ENCODE measurements at places on chromosomes 11 and 22. TPM values are rescaled to one million over a fixed set of nuclear protein-coding genes. Genes with fewer than 3 reads are reported as not detected.
A peak's percentile ranks its signal among the peaks of the same experiment; 100 is the strongest.

- DNase-seq = no peak
Observed at GRCh38 chr11:98536023-98536422, 484.7 kb upstream of the CNTN5 start.

GRCh38 chr22:19599626-19600243, 75.5 kb upstream of the CLDN5 start:
- DNase-seq = no peak

- DNase-seq = no peak
Observed at GRCh38 chr11:5065027-5065426, 4.3 kb upstream of the OR52E1 start.

DNA sequence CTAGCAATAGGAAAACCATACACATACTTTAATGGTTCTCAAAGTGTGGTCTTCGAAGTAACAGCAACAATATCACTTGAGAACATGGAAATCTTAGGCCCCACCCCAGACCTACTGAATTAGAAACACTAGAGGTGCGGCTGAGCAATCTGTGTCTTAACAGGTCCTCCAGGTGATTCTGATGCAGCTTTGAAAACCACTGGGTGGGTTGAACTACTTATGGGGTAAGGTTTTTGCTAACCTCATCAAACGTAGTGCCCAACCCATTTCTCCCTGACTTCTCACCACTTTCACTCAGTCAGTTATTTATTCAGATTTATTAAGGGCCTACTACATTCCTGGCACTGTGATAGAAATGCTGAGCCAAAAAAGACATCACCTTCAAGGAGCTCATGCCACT, 3.7 kb downstream of the MPZL2 start:
- no peak for DNase-seq

- DNase-seq = peak; percentile 68
Observed at GRCh38 chr11:43942662-43943371, 380 bp downstream of the C11orf96 start.

DNA sequence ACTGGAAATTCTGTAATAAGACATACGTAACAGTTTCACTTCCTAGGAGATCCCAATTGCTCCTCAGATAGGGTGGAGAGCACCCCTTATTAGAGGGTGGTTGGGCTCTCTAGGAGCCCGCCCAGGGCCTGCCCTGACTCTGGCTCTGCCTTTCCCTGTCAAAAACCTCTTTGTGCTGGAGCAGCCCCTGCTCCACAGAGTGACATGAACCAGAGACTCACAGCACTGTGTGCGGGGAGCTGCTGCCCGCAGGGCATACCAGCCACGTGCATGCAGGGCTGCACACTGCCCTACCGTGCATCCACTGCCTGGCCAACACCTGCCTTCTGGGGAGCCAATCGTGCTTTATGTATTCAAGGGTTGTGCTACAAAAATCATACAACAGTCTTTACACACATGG, 24.3 kb downstream of the KCNQ1OT1 start:
- peak; percentile 11 for DNase-seq

GRCh38 chr11:27697679-27698275, 2.5 kb downstream of the BDNF start:
- DNase-seq = no peak

DNA sequence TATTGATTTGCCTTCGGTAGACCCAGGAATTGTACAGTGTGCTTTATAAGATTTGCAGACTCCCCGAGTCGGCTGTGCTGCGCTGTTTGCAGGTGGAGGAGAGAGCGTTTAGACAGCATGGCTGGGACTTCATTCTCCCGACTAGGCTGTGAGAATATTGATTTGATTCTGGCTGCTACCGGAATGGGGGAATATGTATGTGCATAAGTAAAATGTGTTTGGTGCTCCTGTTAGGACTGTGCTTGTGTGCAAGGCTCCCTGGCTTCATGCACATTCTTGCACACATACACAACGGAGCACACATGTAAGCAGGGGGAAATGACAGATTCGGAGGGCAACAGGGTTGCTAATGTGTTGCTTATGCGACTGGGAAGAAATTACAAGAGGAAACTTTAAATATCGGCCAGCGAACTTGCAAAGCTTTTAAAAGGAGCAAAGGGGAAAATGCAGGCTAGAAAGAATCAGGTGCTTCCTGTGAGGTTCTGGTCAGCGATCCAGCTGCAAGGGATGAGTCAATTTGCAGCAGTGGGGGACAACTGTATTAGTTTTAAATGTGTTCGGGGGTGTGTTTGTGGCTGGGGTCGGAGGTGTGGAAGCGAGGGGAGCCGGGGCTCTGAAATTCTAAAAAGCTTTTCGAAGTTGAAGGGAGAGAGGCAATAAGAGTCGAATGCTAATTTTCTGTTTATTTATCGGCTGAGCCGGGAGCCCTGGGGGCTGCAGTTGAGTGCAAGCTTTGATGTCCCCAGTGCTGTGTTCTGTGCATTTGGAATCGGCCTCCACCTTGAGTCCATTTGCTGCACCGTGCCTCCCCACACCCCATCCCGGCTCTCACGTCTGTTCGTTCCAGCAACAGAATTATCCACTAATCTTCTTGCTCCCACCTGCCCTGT, 731 bp downstream of the NTM start:
- no peak for DNase-seq

- peak; percentile 47 for DNase-seq
Observed at GRCh38 chr11:126061707-126062678, 673 bp downstream of the CDON start.

DNA sequence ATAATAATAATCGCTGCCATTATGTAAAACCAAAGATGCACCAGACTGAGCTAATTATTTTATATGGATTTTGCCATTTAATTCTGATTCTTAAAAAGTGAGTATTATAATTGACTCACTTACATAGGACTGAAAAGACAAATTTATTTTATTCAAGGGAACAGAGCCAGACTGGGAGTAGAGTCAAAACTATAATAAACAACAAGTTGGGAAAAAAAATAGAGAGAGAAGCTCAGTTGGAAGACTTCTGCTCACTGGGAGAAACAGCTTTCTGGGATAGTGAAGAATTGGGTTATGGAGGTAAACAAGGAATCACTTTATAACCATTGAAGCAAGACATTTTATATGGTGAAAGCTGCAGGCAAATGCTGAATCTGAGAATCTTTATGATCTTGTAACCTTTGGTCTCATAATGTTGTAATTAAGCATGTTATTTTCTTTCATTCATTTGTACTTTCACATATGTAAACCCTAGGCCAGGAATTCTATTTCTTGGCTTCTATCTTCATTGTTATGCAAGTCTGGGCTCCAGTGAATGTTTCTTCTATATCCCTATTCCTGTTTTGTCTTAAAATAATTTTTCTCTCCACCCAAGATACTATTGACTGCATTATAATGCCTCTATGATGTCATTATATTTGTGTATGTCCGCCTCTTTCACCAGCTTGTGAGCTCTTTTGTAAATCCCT, 725.3 kb upstream of the CCDC179 start:
- DNase-seq = no peak

GRCh38 chr22:21939461-21939913, 13.2 kb downstream of the PPM1F start:
- no peak for DNase-seq

DNA sequence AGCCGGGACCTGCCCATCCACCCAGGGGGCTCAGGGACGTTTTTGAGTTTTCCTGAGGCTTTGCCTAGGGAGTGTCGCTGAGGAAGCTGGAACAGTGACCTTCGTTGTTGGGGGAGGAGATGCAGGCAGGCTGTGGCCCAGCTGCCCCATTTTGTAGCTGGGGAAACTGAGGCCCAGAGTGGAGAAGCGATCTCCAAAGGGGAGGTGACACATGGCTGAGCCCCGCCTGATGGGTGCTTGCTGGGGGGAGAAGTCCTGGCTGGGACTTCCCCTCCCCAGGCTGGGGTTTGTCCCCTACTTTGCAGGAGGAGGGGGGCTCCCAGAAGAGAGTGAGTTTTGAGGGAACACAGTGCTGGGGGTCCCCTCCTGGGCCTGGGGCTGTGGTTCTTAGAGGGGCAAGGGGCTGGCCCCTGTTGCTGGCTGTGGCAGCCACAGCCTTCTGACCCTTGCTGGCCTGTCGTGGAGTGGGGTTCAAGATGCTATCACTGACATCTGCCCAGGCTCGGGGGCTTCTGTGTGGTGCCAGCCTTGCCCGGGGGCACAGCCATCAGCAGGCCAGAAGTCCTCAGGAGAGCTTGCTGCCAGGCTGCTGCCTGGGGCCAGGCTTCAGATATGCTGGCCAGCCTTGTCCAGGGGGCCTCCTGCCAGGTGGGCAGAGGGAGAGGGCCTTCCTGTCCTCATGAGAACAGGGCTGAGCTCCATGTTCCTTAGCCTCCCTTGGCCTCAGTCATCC, 21.4 kb downstream of the KCNQ1 start:
- DNase-seq = no peak

- no peak for DNase-seq
Observed at GRCh38 chr11:33059331-33060007, 20.1 kb downstream of the TCP11L1 start.

GRCh38 chr11:118129471-118130172, 23.0 kb downstream of the SCN4B start:
- no peak for DNase-seq

DNA sequence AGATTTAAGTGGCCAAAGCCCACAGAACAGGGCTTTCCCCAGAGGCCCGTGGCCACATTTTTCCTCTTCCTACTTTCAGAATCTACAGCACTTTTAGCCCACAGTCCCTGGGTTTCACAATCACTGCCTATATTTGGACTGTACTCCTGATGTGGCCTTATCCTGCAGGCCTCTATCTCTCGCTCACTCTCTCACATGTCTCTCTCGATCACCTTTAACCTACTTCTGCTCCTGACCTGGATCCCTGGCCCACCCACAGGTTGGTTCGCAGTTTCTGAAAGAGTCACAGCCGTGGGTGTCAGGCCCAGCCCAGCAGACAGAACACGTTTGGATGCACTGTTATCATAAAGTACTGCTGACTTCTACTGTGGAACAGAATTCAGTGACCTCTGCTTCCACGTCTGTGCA, 55.5 kb downstream of the LARGE1 start:
- no peak for DNase-seq

DNA sequence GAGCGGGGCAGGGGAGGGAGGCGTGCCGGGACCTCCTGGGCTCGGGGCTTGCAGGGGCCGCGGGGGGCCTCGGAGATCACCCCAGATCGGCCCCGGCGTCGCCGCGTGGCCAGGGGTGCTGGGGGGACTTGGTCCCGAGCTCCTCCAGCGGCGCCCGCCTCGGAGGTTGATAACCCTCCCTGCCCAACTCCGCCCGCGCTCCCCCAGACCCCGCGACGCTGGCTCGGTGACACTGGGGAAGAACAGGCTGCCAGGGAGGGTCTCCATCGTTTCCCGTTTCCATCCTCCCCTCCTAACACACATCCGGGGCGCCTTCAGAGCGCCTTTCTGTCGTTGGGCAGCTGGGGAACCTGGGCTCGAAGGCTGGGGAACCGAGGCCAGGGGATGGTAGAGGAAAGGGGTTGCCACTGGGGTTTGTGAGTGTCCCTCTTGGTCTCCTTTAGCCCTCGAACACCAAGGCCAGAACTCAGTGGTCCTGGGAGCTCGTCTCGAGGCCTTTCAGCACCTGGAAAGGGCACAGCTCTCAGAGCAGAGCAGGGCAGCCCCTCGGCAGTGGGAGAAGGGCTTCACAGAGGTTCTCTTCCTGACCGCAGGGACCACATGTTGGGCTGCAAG, 431 bp downstream of the SLC37A2 start:
- DNase-seq = no peak

DNA sequence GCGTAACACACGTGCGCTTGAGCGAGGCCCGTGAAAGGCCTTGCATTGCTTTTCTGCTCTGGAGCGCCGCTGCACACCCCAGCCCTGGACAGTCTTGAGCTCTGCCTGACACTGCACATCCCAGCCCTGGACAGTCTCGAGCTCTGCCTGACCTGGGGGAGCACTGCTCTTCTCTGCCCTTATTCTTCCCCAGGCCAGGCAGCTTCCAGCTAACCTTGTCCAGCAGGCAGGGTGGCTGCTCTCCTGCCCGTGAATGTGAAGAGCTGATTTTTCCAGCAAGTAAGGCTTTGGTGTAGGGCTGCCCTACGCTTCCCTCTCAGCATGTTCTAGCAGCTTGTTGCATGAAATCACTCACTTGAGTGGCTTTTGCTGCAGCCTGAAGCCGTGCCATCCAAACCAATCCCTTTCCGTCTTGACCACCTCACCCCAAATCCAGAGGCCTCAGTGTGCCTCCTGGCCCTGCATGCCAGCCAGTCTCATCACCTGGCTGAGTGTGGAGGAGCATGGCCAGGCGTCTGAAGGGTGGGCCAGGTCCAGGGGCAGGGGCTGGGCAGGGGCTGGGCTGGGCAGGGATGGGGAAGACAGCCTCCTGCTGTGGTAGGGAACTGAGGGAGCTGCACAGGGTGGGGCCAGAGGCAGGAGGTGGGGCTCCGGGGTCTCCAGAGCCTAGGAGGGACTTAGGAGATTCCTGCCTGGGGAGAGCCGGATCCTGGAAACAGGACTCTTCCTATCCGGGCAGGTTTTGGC, 89.5 kb upstream of the B3GAT1 start:
- no peak for DNase-seq

DNA sequence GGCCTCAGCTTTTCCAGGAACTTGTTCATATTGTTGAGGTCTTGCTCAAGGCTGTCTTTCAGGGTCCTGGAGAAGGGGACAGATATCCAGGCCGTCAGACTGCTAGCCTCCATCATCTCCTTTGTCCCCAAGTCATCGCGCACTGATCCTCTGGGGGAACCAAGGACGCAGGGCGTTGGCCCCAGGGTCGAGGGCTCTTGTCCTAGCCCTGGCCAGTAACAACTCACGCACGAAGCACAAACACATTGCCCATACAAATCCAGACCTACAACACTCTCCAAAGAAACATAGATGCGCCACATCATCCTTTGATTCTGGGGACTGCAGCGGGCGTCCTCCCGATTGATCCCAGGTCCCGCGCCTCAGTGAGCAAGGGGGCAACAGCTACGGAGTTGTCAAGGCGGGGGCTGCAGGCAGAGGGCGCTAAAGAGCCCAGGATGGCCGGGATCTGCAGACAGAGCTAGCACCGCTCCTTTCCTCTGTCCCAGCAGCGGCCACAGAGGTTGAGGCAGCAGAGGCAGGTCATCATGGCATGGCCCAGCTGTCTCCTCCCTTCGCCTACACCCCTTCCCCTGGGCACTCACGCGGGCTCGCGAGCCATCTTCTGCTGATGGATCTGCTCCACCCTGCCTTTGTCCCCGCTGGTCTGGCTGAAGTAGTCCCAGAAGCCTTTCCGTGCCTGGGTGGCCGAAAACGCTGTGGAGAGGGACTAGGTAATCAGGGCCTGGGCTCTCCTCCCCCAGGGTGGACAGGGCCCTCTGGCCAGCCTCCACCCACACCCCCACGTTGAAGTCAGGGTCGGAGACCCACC, 472 bp downstream of the APOA5 start:
- peak; percentile 68 for DNase-seq

- DNase-seq = no peak
Observed at GRCh38 chr11:11572386-11572785, 49.4 kb downstream of the GALNT18 start.

Gene RASSF7
- total RNA-seq = 9.5 TPM

Gene OR8J1
- not detected for total RNA-seq

Gene OR8A1
- not detected for total RNA-seq

Gene SERGEF
- 76.3 TPM for total RNA-seq

Gene VSIG2
- total RNA-seq = 0.71 TPM

Gene NRIP3
- total RNA-seq = 1.2 TPM

Gene NCF4
- total RNA-seq = 2.8 TPM

Gene APBB1
- 50.1 TPM for total RNA-seq

Gene SOX6
- total RNA-seq = 2.8 TPM

Gene SLC35E4
- total RNA-seq = 3.1 TPM

Gene SERPING1
- total RNA-seq = 692 TPM

Gene SCGB1D2
- total RNA-seq = 2.5 TPM

Gene SLC16A8
- total RNA-seq = not detected

Gene MAPK8IP2
- total RNA-seq = 13.2 TPM

Gene ZNF74
- 6.9 TPM for total RNA-seq

Gene ROBO4
- total RNA-seq = 10.1 TPM

Data from ovary (tissue), 10 donors.